ENCODE measurements at places on chromosomes 4 and X.

DNA sequence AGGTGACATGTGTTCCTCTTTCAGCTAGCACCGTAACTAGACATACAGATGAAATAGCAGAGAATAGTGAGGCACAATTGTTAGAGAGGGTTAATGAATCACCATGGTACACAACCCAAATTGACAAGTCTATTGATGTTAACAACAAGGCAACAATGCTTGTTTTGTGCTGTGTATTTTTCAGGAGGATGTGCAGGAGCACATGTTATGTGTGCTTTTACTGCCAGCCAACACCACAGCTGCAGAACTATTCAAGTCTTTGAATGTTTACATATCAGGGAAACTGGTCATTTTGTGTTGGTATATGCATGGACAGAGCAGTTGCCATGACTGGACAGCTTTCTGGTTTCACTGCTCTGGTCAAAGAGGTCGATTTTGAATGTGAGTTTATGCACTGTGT, 32.8 kb downstream of the STBD1 start:
- no peak for DNase-seq

- DNase-seq: no peak
Measured at GRCh38 chrX:13574600-13574999, 5.2 kb downstream of the EGFL6 start.

DNA sequence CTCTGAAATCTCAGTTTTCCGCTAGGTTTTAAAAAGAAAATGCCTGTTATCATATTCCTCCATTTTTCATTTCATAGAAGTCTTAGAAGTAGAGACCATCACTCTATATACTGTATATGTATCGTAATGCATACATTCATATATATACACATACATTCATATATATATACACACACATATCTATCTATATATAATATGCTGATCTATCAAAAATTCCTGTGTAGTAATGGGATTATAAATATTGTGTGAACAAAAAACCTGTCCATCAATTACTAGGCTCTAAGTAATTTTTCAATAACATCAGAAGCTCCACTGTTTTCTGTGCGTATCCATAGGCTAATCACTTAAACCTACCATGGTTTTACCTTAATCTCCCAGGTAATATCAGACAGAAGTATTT, 150.2 kb downstream of the DCHS2 start:
- no peak for DNase-seq

DNA sequence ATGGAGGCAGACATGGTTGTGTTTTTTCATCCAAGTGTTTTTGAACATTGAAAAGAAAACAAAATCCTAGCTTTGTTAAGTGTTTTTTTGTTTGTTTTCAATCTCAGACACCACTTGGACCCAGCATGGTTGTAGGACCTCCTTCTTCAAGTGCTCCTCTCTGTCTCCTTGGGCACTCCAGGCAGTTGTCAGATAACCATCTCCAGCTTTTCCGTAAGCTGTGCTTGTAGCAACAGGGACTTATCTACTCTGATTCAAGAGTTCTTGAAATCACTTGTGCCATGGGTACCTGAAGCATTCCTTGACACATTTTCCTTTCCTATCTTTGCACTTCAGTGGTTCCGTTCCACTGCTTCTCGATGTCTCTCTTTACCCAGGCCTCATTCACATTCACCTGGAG, 334.9 kb upstream of the DDX53 start:
- DNase-seq: no peak

- no peak for DNase-seq
Measured at GRCh38 chr4:78137532-78137931, 80.4 kb downstream of the FRAS1 start.

DNA sequence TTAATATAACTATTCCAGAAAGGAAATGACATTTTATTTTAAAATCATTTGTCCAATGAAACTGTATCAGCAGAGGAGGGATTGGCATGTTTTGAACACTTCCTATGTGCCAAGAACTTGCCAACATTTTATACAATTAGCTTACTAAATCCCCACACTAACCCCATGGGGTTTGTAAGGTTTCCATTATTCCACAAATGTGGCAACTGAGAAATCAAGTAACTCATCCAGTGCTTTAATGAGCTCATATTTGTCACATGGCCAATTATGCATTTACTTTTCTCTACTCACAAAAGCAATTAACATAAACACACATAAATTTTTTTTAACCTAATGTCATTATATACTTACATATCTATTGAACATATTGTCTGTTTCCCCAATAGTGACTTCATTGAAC, 37.3 kb downstream of the MANBA start:
- DNase-seq: no peak

- no peak for DNase-seq
Measured at GRCh38 chr4:21790438-21791029, 158.0 kb downstream of the KCNIP4 start.

GRCh38 chr4:3213106-3213425, 35.9 kb upstream of the MSANTD1 start:
- no peak for DNase-seq

DNA sequence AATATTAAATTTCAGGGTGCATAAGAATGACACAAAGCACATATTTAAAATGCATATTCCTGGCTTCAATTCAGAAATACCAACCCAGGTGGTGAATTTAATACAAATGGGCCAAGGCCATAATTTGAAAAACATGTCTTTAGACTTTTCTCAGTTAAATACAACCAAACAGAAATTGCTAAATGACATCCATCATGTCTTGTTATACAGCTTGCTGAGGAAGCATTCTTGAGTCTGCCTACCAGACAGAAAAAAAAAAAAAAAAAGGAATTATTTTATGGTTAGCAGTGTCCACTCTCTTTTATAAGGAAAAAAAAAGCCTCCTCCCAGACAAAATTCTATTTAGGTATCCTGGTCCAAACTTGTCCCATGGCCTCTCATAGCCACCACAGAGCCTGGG, 119.1 kb downstream of the PAPSS1 start:
- DNase-seq: no peak

- no peak for DNase-seq
Measured at GRCh38 chr4:66252291-66252690, 582.0 kb upstream of the EPHA5 start.

- no peak for DNase-seq
Measured at GRCh38 chr4:66307641-66308438, 637.6 kb upstream of the EPHA5 start.

- no peak for DNase-seq
Measured at GRCh38 chr4:184503869-184504300, 29.5 kb upstream of the IRF2 start.

DNA sequence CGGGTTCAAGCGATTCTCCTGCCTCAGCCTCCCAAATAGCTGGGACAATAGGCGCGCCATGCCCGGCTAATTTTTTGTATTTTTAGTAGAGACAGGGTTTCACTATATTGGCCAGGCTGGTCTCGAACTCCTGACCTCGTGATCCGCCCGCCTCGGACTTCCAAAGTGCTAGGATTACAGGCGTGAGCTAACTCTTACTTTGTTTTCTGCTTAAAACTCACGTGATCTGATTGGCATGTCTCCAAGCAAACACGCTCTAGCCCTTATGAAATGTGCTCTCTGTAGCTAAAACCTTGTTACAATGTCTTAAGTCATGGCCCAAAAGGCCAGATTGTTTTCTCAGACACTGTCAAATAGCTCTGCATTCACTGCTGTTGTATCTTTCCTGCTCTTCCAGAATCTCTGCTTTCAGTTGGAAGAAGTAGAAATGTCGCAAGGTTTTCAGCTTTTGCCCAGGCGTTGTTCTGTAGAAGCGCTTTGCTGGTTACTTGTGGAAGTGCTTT, 39.7 kb upstream of the OGT start:
- DNase-seq: no peak

GRCh38 chr4:63105839-63106238, 1303.4 kb downstream of the TECRL start:
- DNase-seq: no peak

GRCh38 chr4:156686120-156686519, 285.5 kb downstream of the PDGFC start:
- DNase-seq: no peak

GRCh38 chr4:67744561-67745283, 9.5 kb downstream of the GNRHR start:
- DNase-seq: no peak

DNA sequence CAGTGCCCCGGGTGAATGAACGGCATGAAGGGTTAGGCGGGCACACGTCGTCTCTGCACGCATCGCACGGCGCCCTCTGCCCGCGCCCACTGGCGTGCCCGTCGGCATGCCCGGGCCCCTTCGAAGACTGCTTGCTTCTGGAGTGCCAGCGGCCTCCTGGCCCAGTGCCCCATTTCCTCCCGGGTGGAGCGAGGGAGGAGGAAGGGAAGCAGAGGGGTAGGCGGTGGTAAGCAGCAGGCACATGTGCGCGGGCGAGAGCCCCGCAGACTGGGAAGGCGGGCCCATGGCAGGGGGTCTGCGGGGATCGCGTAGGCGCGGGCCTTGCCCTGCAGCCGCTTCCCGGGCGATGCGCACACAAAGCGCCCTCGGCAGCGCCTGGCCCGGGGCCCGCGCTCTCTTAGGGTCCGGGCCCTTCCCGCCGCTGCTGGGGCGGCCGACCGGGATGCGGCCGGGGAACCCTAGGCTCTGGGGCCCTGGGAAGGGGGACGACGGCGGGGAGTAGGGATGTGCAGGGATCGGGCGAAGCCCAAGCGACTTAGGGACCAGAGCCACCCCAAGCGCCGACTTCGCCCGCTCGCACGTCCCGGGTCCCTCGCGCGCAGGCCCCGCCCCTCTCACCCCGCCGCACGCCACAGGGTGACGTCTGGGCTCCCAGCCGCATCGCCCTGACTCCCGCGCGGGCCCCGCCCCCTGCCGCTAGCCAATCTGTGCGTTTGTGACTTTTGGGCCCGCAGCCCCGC, 866 bp upstream of the EMD start:
- no peak for DNase-seq

DNA sequence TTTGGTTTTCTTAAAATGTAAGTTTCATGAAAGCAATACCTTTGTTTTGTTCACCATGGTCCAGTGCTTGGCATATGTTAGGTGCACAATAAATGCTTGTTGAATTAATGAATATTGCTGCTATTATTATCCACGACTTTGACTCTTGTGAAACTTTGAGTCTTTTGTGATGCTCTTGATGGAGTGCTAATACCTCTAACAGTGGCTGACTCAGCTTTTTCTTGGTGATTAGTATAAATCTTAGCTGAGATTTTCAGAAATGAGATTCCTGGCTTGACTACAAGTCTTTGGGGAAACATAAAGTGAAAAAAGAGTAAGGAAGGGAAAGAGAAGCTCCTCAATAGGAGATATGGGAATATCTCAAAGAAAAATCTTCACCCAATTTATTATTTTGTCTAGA, 375.2 kb upstream of the RPS6KA3 start:
- DNase-seq: no peak

DNA sequence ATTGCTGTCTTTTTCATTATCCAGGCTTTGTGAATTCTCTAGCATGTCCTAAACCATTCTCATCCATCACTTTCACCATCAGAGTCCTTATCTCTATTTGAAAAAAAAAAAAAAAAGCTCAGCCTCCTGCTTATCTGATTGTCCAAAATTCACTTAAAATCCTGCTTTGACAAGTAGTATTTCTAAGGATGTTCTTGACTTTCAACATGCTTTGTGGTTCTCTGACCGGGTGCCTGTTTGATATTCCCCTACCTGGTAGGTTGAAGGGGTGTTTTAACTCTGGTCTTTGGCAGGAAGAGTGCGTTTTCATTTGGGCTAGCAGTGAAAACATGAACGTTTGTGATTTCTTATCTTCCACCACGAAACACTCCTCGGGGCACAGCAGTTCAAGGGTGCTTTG, 17.3 kb upstream of the BBS12 start:
- no peak for DNase-seq

DNA sequence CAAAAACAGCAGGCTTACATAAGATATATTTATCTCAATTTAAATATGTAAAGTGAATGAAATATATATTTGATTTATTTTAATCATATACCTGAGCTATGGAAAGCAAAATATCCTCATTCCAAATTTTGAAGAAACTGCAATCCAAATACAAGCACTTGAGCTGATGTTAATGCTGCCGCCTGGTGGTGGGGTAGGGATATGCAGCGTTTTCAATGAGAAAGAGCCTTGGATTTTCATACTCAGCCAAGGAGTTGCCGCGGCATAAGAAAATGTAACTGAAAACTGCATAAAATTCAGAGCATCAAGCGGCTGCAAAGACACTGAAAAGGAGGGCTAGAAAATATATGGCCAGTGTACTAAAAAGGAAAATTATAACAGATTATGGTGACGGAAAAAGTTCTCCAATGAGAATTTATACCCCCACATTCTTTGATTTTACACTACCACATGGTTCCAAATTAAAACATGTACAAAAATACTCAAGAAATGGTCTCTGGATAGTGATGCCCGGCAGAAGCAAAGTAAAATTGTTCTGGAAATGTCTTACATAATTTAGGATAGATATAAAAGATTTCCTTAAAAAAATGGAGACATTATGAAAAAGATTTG, 660.3 kb upstream of the PITX2 start:
- DNase-seq: no peak

GRCh38 chr4:112099701-112100297, 45.5 kb upstream of the FAM241A start:
- DNase-seq: no peak

GRCh38 chrX:74346088-74346487, 42.1 kb downstream of the ZCCHC13 start:
- no peak for DNase-seq

- DNase-seq: no peak
Measured at GRCh38 chr4:180057891-180058671, 2185.1 kb upstream of the TENM3 start.

DNA sequence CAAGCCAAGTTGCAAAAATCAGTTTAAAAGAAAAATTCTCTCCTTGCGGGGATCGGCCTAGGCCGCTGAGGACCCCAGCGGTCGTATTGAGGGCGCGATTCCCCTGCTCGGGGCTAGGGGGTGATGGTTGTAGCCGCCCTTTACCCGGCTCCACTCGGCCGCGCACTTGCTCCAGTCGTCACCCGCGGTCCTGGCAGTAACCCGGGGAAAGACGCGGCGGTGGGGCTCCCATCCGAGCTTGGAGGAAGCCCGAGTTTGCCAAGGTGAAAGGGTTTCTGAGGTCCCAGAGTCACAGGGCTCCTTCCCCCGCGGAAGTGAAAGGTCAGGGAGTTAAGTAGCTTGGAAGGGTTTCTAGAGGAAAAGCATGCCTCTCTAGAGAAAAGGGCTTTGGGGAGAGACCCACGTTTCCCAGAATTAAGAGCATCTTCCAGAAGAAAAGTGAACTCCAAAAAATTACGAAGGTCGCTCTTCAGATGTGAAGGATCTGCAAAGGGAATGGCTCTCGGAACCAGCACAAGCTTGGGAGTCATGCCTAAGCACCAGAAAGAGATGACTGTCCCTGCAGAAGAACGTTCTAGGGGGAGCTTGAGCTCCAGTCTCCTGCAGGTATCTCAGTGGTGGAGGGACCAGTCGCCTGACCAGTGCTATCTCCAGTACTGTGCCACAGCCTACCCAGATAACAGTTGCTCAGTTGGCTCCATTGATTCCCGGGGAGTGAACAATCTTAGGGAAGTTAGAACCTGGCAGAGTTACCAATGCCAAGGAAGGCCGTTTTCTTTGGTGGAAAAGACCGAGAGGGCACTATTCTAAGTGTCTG, 875 bp downstream of the LAP3 start:
- DNase-seq: no peak

- DNase-seq: no peak
Measured at GRCh38 chr4:70892086-70892769, 9.9 kb upstream of the MOB1B start.

- DNase-seq: no peak
Measured at GRCh38 chr4:25113915-25114904, 46.0 kb downstream of the SEPSECS start.

All from SHP77 treated with DMSO at 0.1 percent for 48 hours (cell line).